NCI-H1930 (cell line): ENCODE measurements at places on chromosomes 12 and 14.

DNA sequence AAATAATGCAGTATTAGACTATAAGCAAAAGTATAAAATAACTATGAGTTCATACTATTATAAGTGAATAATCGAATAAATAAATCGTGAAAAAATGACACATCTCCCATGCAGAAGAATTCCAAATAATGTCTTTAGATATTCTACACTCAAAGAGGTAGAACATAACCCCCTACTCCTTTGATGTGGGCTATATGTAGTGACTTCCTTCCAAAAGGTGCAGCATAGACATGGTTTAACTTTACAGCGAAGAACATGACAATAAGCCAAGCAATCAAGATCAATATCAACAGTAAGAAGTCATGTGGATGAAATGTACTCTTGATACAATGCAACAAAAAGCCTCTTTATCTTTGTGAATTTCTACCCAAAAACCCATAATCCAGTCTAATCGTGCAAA is 46.0 kb upstream of the HIF1A start:
- no peak for DNase-seq

DNA sequence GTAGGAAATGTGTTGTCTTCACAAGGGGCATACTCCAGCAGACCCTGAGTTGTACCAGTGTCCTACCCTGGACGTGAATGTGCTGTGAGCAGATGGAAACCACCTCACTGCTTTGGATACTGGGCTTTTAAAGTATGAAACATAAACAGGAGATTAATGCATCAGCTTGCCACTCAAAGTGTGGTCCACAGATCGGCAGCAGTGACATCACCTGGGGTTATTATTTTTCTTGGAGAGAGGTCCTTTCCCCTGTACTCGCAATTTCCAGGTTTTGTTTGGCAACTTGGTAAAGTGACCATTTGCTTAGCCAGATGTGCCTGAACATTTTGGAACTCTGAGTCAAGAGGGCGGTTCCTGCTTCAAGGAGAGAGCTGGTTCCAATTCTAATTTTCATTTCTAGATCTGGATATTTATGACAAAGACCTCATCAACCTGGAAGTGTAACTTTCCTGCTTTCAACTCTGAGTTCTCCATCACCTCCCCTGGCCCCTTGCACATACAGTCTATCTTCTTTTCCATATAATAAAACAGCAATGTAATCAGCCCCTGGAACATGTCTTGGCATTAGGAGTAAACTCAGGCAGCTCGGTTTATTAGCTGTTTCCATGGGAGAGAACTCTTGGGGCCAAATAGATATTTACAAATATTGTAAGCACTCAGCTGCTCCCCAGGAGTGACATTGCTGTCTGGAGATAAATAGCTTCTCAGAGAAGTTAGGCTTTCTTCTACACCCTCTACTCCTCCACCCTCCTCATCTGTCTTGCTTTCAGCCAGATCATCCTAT is 237.0 kb upstream of the TBX3 start:
- DNase-seq = no peak

DNA sequence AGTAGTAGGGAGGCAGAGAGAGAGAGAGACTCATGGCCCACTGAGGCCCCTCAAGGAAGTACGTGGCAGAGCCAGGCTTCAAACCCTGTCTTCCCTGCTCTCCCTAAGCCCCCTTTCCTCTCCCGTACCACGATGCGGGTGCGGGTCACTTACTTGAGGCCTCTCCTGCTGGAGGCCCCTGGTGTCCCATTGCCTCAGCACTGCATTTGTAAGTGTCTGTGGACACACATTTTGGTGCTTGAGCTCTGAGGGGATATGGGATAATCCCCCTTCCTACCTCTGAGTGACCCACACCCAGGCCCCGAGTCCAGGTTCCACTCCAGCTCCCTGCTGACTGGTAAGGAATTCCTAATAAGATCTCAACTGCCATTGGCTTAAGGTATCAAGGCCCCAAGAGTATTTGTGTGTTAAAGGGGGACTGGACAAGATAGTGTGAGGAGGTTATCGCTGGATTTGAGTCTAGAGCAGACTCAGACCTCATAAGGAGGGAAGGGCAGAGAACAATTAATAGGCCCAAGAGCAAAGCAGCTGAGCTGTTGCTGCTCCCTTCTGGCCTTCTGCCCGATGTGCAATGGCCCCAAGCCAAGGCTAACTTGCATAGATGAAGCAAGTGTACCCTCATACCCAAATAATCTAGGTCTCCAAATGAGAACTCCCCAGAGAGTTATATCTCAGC is 71.9 kb downstream of the CRACR2A start:
- peak; percentile 23 for DNase-seq

DNA sequence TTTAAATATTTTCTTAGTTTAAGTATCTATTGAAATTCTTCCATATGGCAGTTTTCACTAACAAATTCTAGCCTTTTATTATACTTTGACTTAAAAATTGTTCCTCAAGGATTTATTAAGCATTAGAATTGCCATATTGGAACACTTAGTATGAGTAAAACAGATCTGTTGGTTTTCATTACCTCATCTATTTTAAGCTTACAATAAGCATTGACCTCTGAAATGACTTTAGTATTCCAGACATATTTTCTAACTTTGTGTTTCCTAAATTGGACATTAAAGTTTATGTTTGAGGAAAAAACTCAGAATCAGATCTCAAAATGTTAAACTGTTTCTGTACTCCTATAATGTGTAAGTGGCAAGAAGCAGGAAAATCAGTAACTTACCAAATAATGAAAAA is 48.4 kb downstream of the CSRP2 start:
- DNase-seq = no peak

GRCh38 chr14:34258318-34258717 is 203.7 kb downstream of the SPTSSA start:
- DNase-seq = no peak

GRCh38 chr14:99907761-99908652 is 114.8 kb downstream of the EML1 start:
- no peak for DNase-seq

DNA sequence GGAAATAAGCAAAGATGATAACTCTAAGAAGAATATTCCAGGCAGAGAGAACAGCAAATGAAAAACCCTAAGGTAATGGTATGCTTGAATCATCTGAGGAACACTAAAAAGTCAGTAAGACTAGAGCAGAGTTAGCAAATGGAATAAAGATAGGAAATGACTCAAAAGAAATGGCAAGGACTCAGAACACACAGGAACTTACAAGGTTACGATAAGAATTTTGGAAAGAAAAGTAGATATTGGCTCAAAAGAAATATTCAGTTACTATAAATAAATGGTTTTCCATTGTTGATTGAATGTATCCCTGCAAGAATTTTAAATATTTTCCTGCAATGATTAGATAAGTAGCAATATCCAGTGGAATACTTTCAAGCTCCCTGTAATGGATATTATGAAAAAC is 705.8 kb downstream of the C12orf50 start:
- no peak for DNase-seq

GRCh38 chr12:30945443-30946164 is 19.1 kb downstream of the TSPAN11 start:
- DNase-seq = no peak

DNA sequence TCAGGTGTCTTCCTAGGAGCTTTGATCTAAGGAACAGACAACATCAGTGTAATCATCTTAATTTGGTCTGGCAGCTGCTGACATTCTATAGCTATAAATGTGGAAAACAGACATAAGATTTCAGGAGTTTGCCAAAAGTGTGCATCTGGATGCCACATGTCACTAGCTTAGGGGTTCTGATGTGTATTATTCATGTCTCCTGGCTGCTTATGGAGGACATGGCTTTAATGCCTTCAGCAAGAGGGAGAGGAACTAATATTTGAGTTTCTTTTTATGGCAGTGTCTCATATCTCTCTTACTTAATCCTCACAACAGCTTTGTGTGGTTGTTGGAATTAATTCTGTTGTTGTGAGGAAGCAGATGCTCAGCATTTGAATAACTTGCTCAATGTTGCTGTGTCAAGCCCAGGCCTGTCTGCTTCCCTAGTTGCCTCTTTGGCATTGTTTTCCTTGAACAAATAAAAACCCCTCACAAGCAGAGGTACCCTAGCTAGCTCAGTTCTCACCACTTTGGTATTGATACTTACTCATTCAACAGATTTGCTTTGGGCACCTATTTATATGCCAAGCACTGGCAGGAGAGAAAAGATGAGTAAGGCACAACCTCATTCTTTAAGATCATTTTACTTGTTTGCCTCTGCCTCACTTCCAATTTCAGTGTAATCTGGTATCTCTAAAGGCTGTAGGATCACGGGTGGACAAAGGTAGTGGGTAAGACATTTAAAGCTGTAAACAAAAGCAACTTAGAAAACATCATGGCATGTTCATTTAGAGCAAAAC is 39.8 kb upstream of the EID3 start:
- peak; percentile 33 for DNase-seq

DNA sequence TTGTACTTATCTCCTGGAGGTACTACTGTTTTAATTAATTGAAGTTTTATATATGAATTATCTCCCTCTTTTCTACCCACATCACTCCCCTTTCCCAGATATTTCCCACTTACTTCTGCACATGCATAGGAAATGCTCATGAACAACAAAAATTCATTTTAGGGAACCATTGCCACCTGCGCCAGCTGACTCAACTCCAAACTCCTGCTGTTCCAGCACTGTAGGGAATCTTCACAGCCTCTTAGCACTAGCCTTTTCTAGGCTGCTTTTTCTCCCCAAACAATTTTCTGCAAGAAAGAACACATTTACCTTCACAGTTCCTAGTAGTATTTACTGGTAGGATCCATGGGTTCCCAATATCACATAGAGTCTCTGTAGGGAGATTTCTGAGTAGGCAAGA is 268.4 kb downstream of the LRFN5 start:
- no peak for DNase-seq

DNA sequence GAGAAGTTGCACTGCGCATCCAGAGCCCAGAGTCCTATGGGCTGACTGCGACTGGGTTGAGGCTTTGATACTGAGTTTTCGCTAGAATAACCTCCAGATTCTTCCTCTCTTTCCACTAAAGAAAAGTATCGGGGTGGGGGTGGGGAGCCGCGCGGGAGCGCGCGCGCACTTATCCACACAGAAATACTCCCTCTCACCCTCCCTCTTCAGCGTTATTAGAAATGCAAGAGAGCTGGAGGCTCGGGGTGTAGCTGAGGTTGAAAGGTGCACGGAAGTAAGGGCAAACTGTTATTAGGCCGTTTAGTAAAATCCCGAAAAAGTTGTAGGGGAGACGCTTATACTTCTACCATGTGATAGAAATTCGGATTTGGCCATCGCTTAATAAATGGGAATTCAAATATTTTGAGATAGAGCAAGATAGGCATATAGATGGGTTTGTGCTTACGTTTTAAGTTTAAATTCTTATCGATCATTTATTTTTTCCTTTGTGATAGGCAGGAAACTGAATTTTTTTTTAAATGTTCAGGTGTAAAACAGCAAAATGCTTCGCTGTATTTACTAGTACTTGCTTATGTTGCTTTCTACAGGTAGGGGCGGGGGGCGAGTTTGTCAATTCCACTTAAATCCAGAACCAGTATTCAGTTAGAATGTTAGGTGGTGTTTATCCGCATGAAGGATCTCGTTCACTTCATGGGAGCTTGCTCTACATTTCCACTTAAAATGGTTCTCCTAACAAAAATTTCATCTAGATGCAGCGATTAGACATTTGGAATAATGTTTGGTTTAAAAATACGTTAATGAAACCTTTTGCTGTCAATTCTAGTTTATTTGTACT is 1.1 kb downstream of the ARHGAP5 start:
- no peak for DNase-seq

DNA sequence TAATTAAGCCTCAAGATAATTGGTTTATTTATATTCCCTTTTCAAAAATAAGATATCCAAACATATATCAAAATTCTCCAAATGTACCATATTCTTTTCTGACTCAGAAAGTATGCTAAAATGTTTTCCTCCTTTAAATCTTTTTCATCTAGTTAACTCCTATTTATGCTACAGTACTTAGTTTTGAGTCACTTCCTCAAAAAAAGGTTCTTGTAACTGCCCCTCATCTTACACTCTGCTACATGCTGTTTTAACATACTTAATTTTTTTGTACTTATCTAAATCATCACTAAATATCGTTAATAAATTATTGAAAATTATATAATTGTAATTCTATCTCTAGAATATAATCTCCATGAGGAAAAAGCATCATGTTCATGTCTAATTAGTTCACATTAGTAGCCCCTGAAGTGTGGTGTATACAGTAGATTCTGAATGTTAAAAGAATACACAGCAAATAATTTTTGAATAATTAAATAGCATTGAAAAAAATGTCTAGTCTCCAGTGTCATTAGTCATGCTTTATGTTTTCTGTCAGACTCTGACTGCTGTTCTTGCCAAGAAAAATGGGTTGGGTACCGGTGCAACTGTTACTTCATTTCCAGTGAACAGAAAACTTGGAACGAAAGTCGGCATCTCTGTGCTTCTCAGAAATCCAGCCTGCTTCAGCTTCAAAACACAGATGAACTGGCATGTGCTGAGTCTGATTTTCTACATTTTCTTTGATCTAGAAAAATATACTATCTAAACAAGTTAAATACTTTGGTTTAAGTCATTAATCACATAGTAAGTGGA is 3.5 kb downstream of the KLRD1 start:
- DNase-seq = no peak

DNA sequence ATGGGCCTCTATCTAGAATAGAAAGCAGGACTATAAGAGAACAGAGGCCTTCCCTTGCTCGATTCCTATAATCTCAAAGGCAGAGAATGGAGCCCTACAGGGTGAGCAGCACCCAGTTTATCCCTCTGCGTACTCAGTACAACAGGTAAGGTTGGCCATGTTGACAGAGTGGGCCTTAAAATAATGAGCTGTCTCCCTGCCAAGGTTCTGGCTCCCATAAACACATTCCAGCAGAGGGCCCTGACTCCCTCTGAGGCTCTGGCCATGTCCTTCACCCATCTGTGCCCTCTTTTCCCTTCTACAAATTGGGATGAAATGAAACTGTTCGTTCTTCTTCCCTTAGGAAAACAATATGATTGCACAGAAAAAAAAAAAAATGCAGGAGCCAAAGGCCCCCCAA is 16.9 kb upstream of the PNMA1 start:
- DNase-seq = no peak

- no peak for DNase-seq
Measured at GRCh38 chr14:61705017-61705416, 9.7 kb downstream of the HIF1A start.
